Activated gamma-delta T cell treated with anti-CD3 and anti-CD28 coated beads, Interleukin-2, amount 50 U/mL, for 16 hours (primary cell): ENCODE measurements at places on chromosomes 12 and 14.

GRCh38 chr12:31337952-31338351 is 12.0 kb upstream of the SINHCAF start:
- DNase-seq = no peak

GRCh38 chr14:96602186-96602585 is 100.0 kb downstream of the PAPOLA start:
- no peak for DNase-seq

GRCh38 chr12:120514002-120514401 is 15.0 kb downstream of the COQ5 start:
- DNase-seq = no peak

- no peak for DNase-seq
Observed at GRCh38 chr12:132986885-132987225, 688 bp downstream of the ZNF26 start.

- no peak for DNase-seq
Observed at GRCh38 chr14:55712491-55712890, 132.5 kb downstream of the KTN1 start.

- DNase-seq = no peak
Observed at GRCh38 chr12:9943240-9943639, 11.1 kb upstream of the CLEC2A start.

GRCh38 chr12:115364921-115365320 is 680.9 kb upstream of the TBX3 start:
- no peak for DNase-seq

- no peak for DNase-seq
Observed at GRCh38 chr12:115817389-115817788, 460.1 kb downstream of the MED13L start.

- no peak for DNase-seq
Observed at GRCh38 chr12:65648461-65648860, 175.8 kb upstream of the HMGA2 start.

DNA sequence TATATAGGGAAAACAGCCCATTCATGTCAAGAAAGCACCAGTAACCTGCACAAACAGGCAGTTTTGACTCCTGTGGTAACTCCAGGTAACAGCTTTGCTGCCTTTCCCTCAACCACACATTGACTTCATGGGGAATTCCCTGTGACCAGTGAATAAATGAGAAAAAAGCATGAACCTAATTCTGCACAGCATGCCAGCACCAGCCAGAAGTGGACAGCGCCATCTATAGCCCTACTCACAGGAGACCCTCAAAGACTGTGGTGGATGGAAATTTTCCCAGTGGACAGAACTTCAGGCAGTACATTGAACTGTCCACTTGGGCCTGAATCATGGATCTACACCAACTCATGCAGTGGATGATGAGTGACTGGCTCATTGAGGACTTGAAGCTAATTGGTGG is 152.1 kb downstream of the SLC8A3 start:
- DNase-seq = no peak

DNA sequence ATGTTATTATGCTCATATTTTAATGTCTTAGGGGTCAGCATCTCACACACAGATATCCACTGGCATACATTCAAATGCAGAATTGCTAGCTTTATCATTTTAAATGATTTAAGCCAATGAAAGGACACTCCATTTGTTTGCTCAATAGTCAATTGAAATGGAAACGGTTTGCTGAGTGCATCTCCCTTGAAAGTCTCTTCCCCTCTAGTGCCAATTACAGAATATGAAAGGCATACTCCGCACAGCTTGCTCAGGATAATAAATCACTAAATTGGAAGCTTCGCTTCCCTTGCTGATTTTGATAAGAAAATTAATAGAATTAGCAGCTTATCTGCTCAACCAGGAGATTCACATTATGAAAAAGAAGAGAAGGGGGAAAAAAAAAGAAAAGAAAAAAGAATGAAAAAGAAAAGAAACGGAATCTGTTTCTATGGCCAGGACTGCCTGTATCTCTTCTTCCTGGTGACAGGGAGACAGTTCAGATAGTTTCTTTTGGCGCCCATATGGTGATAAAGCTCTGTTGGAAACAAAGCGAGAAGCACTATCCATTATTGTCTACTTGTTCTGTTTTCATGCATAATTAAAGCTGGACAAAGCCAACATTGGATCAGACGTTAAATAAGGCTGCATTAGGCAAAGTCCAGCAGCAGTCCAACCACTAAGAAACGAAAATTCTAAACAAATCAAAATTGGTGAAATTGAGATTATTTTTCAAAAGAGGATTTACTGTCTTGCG is 225.0 kb downstream of the GXYLT1 start:
- DNase-seq = no peak

GRCh38 chr12:92533280-92533890 is 169.4 kb upstream of the PLEKHG7 start:
- no peak for DNase-seq

- DNase-seq = no peak
Observed at GRCh38 chr14:74836251-74836960, 39.5 kb downstream of the PROX2 start.

- no peak for DNase-seq
Observed at GRCh38 chr14:63717702-63718101, 10.2 kb downstream of the SGPP1 start.

- DNase-seq = no peak
Observed at GRCh38 chr14:50335389-50335788, 23.3 kb downstream of the DMAC2L start.

DNA sequence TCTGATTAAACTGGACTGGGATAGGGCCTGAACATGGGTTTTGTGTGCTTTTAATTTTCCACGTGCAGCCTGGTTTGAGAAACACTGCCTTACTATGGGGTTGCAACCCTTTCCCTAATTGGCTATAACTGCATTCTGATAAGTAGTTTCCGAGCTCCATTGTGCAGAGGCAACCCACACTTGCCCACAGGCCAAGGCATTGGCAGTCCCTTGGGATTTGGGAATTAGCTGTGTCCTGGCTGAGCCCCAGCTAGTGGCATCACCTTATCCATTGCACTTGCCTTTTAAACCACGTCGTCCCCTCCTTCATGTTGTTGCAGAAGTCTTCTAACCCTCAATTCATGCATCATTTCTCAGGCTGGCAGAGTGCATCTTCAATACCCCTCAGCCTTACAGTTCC is 10.2 kb downstream of the VCPKMT start:
- no peak for DNase-seq

GRCh38 chr14:106662936-106663550 is 1136.7 kb downstream of the TMEM121 start:
- no peak for DNase-seq

DNA sequence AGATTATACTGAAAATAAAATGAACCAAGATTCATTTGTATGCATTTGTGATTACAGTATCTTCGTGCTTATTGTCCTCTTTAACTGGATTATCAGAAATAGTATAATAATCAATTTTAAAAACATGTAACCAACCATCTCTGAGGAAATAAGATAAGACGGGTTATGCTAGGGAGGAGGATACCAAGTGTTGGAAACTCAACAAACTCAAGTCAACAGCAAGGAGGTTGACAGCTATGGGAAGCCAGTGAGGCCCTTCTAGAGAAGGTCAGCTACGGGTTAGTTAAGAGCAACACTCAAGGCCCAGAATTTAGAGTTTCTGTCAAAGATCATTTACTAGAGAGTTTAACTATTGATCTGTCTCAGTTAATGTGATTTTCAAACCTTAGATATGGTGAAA is 137.2 kb downstream of the PDZRN4 start:
- DNase-seq = no peak

DNA sequence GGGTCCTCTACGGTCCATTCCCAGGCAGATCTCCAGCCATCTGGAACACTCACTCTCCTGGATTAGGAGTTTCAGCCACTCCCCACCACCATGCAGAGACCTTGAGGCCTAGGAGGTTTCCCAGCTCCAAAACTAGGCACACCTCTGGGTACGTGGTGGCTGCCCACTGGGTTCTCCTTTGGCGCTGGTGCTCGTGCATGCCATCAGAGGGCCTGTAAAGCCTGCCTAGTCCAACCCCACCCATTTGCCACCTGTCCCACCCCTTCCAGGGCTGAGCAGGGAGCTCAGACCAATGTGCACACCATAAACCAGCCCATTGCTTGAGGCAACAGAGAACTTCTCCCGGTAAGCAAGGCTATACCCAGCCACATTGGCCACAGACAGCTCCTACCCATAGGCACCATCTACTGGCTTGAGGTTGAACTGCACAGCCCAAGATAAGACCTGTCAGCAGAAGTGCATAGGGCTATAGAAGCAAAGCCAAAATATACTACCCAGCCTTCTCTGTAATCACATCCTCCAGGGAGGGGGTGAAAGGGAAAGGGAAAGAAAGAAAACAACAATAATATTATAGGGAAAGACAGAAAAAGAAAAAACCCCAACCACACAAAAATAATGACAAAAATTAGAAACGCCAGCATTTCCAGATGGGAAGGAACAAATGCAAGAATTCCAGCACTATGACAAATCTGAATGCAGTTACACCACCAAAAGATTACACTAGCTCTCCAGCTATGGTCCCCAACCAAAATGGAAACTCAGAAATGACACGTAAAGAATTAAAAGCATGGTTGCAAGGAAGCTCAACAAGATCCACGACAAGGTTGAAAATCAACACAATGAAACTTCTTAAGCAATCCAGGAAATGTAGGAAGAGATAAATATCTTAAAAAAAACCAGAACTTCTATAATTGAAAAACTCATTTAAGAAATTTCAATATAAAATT is 111.9 kb upstream of the CCDC175 start:
- DNase-seq = no peak

DNA sequence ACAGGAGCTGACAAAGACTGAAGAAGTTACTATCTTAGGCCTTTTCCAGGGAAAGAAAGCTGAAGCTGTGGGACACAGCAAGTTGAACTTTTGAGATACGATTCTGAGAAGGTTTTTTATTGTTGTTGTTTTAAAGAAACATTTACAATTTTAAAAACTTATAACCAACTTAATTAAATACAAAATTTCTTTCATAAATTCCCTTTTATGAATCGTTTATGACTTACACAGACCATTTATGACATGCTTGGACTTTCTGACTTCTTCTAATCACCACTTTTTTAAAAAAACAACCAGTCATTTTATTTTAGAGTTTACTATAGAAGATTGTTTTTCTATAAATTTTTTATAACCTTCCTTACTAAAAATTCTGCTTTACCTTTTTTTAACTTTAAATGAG is 68.7 kb downstream of the DHRS2 start:
- no peak for DNase-seq

DNA sequence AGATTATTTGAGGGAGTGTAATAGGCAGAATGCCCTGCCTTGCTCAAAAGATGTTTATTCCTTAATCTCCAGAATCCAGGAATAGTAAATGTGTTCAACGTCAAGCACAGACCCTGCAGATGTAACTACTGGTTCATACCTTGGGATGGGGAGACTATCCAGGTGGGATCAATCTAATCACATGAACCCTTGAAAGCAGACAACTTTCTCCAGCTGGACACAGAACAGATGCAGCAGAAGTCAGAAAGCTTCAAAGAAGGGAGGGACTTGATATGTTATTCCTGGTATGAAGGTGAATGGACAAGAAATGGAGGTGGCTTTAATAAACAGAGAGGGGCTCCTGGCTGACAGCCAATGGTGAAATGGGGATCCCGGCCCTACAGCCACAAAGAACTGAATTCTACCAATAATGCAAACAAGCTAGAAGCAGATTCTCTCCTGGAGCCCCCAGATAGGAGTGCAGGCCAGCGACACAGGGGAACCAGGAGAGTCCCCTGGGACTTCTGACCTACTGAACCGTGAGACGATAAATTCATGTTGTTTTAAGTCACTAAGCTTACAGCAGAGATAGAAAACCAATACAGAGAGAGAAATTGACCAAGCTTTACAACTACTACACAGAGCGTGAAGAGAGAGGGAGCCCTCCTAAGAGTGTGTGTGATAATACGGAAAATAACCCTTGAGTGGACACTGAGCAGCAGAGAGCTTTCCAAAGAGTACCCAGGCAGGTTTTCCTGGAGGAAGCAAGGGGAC is 133.5 kb upstream of the TMEM132C start:
- DNase-seq = no peak

DNA sequence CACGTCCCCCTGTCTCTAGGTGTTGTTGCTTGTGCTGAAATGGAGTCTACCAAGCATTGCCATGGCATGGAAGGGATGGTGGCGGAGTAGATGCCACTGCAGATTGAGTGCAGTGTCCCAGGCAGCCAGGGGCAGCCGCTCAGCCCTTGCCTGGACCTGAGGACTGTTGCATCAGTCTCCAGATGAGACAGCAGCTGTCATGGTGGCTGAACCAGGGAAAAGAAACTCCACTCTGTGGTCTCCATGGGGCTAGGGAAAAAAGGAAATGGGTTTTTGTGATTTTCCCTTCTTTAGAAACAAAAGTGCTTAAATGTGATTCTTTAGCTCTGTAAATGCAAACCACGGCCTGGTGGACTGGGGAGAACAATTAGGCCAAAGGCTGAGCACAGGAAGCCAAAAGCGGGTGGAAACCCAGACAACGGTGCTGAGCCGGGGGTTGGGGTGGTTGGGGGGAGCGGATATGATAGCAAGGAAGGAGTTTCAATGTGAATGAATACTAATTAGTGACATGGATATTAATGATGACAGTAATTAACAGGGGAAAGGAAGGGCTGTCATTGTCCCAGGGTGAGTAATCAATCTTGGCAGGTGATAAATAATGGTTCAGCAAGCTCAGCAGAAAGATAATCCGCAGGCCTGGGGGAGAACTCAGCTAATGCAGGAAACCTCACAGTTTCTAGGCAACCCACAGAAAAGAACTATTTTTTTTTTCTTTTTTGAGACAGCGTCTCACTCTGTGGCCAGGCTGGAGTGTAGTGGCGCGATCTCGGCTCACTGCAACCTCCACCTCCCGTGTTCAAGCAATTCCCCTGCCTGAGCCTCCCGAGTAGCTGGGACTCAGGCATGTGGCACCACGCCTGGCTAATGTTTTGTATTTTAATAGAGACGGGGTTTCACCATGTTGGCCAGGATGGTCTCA is 442.6 kb downstream of the DPF3 start:
- peak; percentile 24 for DNase-seq
